Ascending aorta (tissue), 2 donors: ENCODE measurements at places on chromosomes 16 and 17.

DNA sequence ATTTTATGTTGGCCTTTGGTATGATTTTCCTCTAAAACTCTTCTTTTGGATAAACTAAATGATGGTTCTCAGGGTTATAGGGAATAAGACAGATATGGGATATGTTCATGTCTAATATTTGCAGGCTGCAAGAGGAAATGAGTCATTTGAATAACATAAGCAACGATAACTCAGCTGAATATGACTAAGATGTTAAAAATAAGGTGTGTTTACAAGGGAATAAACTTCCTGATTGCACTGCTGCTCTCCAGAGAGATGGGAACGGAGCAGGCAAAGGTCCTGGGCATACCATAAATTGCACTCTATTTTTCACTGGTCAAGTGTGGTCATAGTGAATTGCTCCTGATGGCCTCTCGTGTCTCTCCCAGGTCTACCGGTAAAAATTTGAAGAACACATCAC is 666.2 kb downstream of the TOX3 start:
- DNase-seq: no peak

DNA sequence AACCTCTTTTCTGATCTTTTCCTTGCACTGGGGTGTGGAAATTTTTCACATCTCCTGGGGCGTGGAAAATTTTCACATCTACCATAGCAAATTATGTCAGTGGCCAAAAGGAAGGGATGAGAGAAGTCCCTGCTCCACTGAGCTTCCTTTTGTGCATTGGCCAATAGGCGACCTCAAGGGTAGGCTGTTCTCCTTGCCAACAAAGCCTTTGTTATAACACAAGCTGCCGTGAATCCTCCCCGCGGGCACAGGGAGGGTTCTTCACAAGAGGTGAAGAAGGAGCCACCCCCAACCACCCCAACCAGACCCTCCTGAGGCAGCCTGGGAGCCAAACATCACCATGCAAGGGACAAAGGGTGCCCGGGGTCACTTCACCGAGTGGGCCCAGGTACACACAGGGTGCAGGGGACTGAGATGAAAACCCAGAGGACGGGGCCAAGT is 6.5 kb downstream of the SLC5A11 start:
- DNase-seq: no peak

- DNase-seq: no peak
These were observed 139.6 kb upstream of the FAM20A start for GRCh38 chr17:68740555-68741447.

GRCh38 chr16:72997141-72997542 is 50.8 kb downstream of the ZFHX3 start:
- DNase-seq: no peak
